ENCODE measurements at places on chromosomes 6 and 20. TPM values are rescaled to one million over a fixed set of nuclear protein-coding genes. Genes with fewer than 3 reads are reported as not detected.

HDGFL1 gene
- total RNA-seq, result not detected

BIRC7 gene
- total RNA-seq, result 0.27 TPM

LRRN4 gene
- 0.20 TPM for total RNA-seq

KAT14 gene
- 15.7 TPM for total RNA-seq

HSPA12B gene
- not detected for total RNA-seq

DEFB119 gene
- total RNA-seq, result not detected

ITCH gene
- total RNA-seq, result 112 TPM

FOXC1 gene
- total RNA-seq, result 0.55 TPM

ANKRD66 gene
- not detected for total RNA-seq

LRFN2 gene
- not detected for total RNA-seq

XKR7 gene
- total RNA-seq, result not detected
